ENCODE measurements at places on chromosomes 2 and 18.

DNA sequence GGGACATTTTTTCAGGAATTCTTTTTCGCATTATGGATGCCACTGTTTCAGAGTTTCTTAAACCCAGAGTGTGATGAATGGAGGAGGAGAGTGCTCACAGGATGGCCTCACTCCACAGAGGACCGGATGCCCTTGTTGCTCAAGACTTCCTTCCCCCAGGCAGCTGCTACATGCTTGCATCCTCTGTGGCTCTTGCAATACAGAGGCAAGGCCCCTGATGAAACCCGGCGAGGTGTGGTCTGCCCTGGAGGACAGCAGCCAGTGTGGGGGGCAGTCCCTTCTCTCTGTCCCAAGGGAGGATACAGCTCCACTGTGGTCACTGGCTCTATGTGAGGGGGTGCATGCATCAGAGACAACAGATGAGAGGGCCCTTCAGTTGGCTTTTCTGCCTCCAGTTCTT lies 109.6 kb downstream of the SH3RF3 start:
- peak; percentile 88 for DNase-seq

DNA sequence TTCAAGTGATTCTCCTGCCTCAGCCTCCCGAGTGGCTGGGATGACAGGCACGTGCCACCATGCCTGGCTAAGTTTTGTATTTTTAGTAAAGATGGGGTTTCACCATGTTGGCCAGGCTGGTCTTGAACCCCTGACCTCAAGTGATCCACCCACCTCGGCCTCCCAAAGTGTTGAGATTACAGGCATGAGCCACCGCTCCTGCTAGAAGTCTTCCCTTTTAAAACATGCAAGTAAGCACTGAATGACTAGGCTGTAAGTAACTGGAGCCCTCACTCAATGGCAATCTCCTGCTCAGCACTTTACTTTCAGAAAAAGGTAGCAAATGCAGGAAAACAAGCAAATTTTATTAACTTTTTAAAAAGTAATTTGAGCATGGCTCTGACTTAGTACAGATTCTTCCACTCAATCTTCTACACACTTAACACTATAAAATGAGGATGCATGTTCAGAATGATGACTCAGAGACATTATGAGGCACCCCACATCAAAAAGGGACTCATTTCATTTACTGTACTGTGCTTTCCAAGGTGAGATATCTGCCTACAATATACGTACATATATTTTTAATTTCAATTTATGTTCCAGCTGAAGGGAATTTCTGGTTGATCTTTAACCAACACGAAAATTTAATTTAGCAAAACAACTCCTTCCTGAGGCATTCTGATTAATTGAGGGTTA lies 6.6 kb upstream of the NCK2 start:
- no peak for DNase-seq

- no peak for DNase-seq
Measured at GRCh38 chr2:46381263-46381849, 84.1 kb downstream of the EPAS1 start.

DNA sequence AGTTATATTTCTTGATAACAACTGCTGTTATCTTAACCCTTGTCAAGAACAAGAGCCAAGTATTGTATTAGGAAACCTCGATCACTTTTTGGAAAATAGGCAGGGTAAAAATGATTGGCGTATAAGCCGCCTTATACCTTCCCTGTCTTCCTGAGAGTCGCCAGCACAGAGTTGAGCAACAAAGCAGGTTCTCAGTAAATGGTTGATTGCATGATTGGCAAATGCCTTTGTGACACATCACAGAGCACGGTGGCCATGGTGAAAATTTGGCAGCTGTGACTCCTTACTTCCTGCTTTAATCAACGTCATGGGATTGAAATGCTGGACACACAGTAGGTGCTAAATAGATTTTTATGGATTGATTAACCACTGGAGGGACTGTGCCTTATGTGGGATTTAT lies 3.9 kb upstream of the KLHL29 start:
- peak; percentile 76 for DNase-seq

DNA sequence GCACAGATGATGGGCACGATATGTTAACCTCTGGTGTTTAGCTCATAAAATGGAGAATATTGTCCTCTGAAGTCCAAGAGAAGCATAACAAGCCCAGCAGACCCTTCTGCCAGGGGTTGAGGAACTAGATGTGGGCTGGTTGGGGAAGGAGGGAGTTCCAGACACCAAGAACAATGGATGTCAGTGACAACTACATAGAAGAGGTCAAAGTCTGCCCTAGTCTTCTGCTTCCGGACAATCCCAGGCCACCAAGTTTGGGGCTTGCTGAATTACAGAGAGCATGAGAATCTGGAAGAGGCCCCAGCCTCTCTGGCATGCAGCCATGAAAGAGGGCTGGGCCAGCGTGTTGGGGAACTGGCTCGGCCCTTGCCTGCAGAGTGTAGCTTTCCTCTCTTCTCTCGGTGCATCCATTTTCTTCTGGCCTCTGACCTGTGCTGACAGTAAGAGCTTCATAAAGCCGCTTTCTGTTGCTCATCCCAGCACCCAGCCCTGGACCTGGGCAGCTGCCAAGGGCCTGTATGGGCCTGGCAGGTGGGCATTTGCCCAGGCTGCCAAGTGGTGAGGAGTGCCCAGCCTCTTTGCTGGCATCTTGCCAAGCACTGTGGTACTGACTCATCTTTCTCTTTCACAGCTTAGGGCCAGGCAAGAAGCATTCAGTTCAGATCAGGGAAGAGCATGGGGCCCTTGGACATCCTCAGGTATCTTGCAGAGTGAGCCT lies 14.6 kb upstream of the LAPTM4A start:
- DNase-seq: no peak

- no peak for DNase-seq
Measured at GRCh38 chr2:134636714-134637113, 82.1 kb downstream of the TMEM163 start.

- DNase-seq: no peak
Measured at GRCh38 chr18:60295674-60296073, 76.9 kb downstream of the MC4R start.

- DNase-seq: no peak
Measured at GRCh38 chr2:43399515-43400264, 173.3 kb upstream of the ZFP36L2 start.
